ENCODE measurements at places on chromosomes 3 and 15.

DNA sequence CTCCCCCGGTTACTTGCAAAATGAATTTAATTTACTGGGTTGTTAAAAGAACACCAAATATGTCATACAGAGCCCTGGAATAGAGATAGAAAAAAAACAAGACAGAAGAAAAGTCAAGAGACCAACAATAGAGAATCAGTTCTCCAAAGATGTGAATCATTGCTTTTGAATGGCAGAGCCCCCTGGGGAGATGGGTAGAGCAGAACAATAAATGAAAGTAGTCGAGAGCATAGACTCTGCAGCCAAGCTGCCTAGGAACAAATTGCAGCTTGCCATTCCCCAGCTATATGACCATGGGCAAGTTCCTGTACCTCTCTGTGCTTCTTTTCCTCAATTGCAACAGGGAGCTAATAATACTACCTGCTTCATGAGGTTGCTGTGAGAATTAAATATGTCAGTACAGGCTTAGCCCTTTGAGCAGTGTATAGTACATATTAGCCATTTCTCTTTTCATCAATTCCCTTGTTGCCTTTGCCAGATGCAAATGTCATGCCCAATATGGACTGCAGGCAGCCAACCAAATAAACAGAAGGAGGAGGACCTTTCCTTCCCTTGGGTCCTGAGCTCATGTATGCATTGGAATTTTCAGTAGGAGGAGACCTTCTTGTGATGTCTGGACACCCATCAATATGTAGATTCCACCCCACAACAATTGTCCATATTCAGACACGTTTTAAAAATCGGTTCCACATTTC, 25.0 kb upstream of the BFSP2 start:
- no peak for DNase-seq

DNA sequence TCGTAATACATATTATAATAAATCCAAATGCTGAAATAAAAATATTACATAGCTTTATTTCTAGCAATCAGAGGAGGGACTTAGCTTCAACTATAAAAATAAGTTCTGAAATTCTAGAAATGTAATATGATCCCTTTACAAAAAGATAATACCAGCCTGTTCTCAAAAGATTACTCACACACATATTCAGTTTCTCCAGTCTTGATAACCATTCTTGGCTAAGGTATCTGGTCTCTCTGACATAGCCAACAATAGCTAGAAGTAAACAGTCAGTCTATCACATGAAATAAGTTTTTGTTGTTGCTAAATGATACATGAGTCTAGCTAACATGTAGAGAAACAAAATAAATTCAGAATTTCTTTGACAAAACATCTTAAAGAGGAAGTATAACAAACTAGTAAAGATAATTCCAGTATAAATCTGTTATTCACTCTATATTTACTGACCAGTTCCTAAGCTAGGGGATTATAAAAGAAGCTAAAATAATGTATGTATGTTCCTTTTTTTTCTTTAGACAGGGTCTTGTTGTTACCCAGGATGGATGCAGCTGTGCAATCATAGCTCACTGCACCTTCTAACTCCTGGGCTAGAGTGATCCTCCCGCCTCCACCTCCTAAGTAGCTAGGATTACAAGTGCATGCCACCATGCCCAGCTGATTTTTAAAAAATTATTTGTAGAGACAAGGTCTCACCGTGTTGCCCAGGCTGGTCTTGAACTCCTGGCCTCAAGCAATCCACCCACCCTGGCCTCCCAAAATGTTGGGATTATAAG, 170.6 kb downstream of the TBL1XR1 start:
- peak; percentile 15 for DNase-seq

DNA sequence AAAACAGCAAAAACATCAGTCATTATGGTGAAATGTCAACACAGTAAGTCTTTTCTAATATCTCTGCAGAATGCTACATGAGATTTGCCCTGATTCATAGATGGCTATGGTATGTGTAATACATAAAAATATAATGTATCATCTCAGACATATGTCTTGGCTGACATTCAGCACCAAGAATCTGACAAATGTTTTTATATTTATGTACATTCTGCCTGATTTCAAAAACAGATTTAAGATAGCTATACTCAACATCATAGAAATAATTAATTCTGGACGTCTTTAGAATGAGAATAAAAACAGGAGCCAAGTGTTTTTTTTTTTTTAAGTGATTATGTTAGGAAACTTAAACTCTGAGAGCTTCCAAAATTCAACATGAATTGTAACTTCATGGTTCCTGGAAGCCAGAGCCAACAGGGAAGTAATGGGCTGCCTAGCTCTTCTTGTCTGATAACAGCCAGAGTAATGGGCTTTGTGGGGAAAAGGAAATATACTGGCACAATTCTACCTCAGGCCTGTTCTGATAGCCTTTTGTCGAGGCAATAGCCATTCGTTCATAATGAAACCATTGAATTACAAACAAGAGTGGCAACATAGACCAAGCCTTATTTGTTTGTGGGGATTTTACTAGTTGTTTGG, 184.4 kb downstream of the VGLL4 start:
- DNase-seq = peak; percentile 24

GRCh38 chr3:16090024-16090423, 84.5 kb upstream of the GALNT15 start:
- DNase-seq = peak; percentile 96

- DNase-seq = no peak
These were observed 30.5 kb upstream of the GNB5 start for GRCh38 chr15:52221730-52222129.

DNA sequence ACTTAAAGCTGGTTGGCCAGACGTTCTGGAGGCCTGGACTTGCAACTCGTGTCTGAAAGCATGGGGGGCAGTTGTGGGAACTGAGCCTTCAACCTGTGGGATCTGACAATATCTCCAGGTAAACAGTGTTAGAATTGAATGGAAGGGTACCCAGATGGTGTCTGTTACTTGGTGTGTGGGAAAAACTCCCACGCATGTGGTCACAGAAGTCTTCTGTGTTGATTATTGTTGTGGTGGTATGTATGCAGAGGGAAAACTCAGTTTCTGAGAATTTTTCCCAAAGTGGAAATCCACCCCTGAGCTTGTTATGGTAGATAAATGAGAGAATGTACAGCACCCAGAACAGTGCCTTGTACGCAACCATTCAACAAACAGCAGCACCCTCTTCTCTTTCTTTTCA, 238.1 kb upstream of the ICE2 start:
- DNase-seq = no peak

- DNase-seq = peak; percentile 99
These were observed 60.0 kb upstream of the IL12A start for GRCh38 chr3:159928666-159929065.

- DNase-seq = no peak
These were observed 49.2 kb upstream of the ST3GAL6 start for GRCh38 chr3:98713984-98714383.

GRCh38 chr15:62068810-62069167, 2.0 kb downstream of the C2CD4A start:
- no peak for DNase-seq

- DNase-seq = peak; percentile 3
These were observed 28.1 kb downstream of the NR1I2 start for GRCh38 chr3:119810018-119810435.
